ENCODE measurements at places on chromosomes 6 and 20.
A peak's percentile ranks its signal among the peaks of the same experiment; 100 is the strongest.

DNA sequence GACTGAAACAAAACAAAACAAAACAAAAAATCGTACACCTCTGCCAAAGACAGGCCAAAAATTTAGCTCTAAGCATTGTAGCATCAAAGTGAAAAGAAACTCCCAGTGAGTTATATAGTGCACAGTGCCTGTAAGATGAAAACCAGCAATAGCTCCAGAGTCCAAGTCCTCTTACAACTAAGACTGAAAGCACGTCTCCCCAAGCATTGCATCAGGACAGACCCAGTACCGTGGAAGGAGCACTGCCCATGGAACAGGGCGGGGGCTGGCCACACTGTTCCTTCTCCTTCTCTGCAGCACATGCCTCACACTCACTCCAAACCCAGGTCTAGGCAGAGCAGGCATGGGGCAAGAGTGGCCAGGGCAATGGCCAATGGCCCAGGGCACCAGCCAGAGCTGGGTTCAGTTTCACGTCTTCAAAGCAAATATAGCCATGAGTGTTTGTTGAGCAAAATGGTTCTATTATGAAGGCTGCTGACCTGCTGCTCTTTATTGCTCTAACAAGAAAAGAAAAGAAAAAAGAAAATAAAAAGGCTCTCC, 72.2 kb upstream of the PBOV1 start:
- DNase-seq, result no peak

- no peak for DNase-seq
These were observed 23.4 kb upstream of the FRMD1 start for GRCh38 chr6:168102315-168102985.

GRCh38 chr6:112337209-112337638, 9.9 kb upstream of the RFPL4B start:
- DNase-seq, result peak; percentile 50

DNA sequence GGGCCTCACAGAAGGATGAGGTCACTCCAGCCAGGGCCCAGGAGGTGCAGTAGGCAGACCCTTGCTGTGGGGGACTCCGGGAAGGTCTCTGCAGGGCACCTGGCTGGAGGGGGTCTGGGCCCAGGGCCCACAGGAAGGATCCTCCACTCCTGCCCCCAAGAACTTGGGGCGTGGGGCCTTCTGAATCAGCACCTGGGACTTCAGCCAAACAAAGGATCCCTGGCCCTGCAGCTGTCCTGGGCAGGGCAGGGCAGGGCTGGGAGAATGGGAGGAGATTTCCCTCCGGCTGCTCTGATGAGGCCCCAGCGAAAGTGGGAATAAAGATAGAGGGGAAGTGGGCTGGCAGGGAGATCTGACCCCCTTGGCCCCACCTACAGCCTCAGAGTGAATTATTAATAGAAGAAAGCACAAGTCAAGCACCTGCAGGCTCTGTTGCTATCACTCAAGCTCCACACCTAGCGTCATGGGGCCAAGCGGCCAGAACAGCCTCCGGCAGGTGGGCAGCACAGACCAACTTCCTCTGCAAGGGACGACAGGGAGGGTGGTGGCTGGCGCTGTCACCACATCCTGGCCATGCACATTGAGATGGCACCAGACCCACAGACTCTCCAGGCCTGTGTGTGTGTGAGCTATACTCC, 61.6 kb upstream of the MRPS10 start:
- DNase-seq, result no peak

DNA sequence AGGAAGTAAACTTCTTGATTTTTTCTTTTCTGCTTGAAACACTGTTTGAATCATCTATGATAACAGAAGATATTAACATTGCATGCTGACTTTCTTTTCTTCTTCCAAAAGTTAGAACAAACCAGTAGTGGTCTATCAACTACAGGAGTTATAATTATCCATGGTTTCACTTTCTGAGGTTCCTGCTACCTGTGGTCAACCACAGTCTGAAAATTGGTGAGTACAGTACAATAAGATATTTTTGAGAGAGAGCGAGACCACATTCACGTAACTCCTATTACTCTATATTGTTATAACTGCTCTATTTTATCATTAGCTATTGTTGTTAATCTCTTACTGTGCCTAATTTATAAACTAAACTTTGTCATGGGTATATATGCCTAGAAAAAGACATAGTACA, 86.1 kb downstream of the MAP7 start:
- no peak for DNase-seq

DNA sequence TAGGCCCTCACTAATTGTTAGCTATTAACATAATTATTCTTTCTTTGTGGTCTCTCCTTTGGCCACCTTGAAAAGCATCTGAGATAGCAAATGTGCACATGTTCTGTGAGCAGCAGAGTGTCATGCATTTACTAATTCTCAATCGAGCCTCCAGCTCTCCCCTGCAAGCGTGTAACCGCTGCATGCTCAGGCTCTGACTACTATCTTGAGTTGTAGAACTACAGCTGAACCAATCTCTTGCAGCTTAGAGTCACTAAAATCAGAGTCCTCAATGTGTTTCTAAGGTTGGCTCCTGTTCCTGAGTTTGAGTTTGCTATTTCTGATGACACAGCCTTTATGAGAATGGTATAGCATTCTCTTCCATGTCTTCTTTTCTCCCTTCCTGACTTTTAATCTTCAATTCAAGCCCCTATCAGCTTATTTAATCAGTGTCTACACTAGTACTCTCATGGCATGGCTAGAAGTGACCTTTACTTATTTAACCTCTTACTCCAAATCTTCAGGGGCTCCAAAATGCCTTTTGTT, 65.5 kb downstream of the PPP1R3G start:
- no peak for DNase-seq

- DNase-seq, result no peak
These were observed 3.4 kb downstream of the COL9A1 start for GRCh38 chr6:70299456-70299855.

GRCh38 chr6:52154381-52154780, 31.8 kb upstream of the IL17A start:
- no peak for DNase-seq

- DNase-seq, result no peak
These were observed 10.8 kb upstream of the EEF1E1 start for GRCh38 chr6:8113131-8113654.

GRCh38 chr20:3162080-3162611, 2.5 kb upstream of the FASTKD5 start:
- no peak for DNase-seq

- no peak for DNase-seq
These were observed 93.9 kb downstream of the ARID1B start for GRCh38 chr6:156870924-156871539.

- DNase-seq, result no peak
These were observed 16.0 kb downstream of the SLA2 start for GRCh38 chr20:36629719-36630681.

DNA sequence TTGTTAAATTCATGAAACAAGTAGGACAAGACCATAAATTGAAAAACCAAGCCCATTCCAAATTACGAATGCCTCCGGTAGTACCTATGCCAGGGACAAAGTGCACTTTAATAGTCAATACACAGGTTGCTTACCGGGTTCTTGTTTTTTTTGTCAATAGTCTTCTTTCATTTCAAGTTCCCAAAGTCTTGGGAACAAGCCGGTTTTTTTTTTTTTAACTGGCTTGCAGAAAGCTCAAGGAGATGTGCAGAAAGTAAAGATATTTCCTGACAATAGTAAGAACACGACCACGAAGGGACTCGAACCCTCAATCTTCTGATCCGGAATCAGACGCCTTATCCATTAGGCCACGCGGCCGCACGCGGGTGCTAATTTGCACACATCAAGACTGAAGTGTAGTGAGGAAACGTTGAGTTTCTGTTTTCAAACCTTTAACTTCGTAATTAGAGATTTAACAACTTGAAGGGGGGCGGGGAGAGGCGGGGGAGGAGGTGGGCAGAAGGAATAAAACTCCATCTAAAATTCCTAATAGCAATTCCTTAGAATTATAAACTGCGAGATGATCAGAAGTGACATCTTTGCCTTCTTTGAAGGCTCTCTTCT, 181.0 kb downstream of the TRIM27 start:
- DNase-seq, result peak; percentile 79

DNA sequence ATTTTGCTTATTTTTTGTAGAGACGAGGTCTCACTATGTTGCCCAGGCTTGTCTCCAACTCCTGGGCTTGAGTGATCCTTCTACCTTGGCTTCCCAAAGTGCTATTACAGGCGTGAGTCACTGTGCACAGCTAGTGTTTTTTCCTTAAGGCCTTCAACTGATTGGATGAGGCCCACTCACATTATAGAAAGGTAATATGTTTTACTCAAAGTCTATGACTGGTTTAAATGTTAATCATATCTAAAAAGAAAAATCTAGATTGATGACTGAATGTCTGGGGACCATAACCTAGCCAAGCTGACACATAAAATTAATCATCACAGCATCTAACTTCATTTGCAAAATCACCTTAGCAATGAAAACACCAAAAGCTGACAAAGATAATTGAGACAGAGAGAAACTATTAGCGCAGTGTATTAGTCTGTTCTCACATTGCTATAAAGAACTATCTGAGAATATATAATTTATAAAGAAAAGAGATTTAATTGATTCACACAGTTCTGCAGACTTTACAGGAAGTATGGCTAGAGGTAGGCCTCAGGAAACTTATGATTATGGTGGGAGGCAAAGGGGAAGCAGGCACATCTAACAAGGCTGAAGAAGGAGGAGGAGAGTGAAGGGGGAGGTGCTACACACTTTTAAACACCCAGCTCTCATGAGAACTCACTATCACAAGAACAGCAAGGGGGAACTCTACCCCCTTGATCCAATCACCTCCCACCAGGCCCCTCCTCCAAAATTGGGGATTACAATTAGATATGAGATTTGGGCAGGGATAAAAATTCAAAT, 66.8 kb upstream of the ARHGAP18 start:
- DNase-seq, result no peak

DNA sequence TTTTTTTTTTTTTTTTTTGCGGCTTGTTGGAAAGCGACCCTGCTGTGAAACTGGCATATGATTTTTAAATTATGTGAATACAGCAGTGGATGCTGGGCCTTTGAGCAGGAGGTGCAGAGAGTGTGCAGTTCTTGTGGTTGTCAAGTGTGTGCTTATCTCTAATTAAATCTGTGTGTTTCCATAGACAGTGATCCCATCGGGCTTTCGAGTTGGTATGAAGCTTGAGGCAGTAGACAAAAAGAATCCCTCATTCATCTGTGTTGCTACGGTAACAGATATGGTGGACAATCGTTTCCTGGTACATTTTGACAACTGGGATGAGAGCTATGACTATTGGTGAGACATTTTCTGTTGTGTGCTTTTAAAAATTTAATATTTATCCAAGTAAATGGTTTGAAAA, 52.4 kb downstream of the L3MBTL3 start:
- no peak for DNase-seq

Data from RCC 7860 (cell line).